RPMI7951 (cell line): ENCODE measurements at places on chromosomes 3 and 15. TPM values are rescaled to one million over a fixed set of nuclear protein-coding genes. Genes with fewer than 3 reads are reported as not detected.

The STAC gene
- 3.7 and 3.9 TPM in 2 replicates for total RNA-seq

The ANKRD34C gene
- total RNA-seq = not detected in 2 replicates

The CLDN11 gene
- 32.3 and 34.4 TPM in 2 replicates for total RNA-seq

The NEO1 gene
- total RNA-seq = 4.1 TPM in 2 replicates

The P3H2 gene
- total RNA-seq = 17.1 and 32.9 TPM in 2 replicates

The RPLP1 gene
- total RNA-seq = 269 and 279 TPM in 2 replicates

The CSK gene
- total RNA-seq = 21.4 and 24.6 TPM in 2 replicates

The MORC1 gene
- not detected in 2 replicates for total RNA-seq

The NOX5 gene
- 2.2 and 2.9 TPM in 2 replicates for total RNA-seq

The FBXO40 gene
- total RNA-seq = under 0.01 TPM in 2 replicates

The GNAT1 gene
- total RNA-seq = not detected in 2 replicates

The HDDC3 gene
- 18.9 and 26.4 TPM in 2 replicates for total RNA-seq
